Activated CD4-positive, alpha-beta T cell treated with anti-CD3 and anti-CD28 coated beads for 36 hours (primary cell): ENCODE measurements at places on chromosomes 7 and 10.

- no peak for DNase-seq
These were observed 107.5 kb upstream of the WAC start for GRCh38 chr10:28425422-28425821.

- no peak for DNase-seq
These were observed 33.2 kb downstream of the GNAT3 start for GRCh38 chr7:80478683-80479082.

DNA sequence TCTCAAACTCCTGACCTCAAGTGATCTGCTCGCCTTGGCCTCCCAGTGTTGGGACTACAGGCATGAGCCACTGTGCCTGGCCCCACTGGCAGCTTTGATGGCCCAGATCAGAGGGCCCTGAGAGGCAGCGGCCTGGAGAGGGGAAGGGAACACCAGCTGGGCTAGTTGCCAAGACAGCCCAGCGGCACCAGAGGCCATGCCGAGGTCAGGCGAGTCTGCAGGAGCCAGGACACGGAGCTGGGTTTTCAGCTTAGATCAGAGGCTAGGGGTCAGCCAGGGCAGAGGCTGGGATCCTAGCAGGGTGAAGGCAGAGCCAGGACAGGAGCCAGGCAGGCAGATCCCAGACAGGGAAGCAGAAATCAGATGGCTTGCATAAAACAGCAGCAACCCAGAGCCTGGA, 92.9 kb downstream of the MYL10 start:
- no peak for DNase-seq

GRCh38 chr7:145928937-145929336, 187.7 kb upstream of the CNTNAP2 start:
- DNase-seq, result no peak

GRCh38 chr7:80802527-80802926, 116.3 kb downstream of the SEMA3C start:
- no peak for DNase-seq

GRCh38 chr7:14570750-14571607, 331.6 kb downstream of the DGKB start:
- no peak for DNase-seq

GRCh38 chr10:102408728-102409603, 9.6 kb downstream of the PSD start:
- peak; percentile 91 for DNase-seq

GRCh38 chr10:61052469-61053205, 108.7 kb upstream of the RHOBTB1 start:
- DNase-seq, result no peak

DNA sequence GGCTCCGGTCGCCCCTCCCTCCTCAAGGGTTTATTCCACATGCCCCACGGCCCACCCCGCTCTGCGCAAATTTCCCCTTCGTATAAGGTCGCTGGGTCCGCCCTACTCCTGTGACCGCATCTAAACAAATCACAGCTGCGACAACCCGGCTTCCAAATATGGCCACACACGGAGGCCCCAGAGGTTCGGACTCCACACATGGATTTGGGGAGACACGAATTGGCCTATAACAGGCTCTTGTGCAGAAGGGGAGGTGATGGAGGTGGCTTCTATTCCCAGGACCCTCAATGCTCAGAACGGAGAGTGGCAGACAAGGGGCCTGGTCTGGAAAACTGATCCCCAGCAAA, 90.1 kb downstream of the FOXL3 start:
- DNase-seq, result no peak

- DNase-seq, result no peak
These were observed 48.6 kb upstream of the SLIT1 start for GRCh38 chr10:97234400-97234799.

- DNase-seq, result no peak
These were observed 123.8 kb downstream of the GPR85 start for GRCh38 chr7:112962815-112963214.

- DNase-seq, result no peak
These were observed 209.1 kb downstream of the PRPF18 start for GRCh38 chr10:13795653-13796555.

- no peak for DNase-seq
These were observed 94.7 kb downstream of the DIP2C start for GRCh38 chr10:594584-595270.

DNA sequence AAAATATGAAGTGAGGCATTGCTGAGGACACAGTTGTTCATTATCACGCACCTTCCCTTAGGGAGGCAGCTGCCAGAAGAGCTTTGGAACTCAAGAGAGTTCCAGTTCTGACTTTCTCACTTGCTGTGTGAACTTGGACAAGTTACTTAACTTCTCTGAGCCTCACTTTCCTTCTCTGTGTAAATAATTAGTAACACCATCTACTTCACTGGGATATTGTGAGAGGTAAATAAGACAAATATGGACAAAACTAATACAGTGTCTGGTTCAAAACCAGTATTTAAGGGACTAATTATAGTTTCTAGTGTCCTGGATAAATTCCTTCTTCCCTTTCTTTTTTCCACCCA, 6.3 kb upstream of the SLC13A4 start:
- DNase-seq, result no peak

GRCh38 chr7:8212638-8213037, 49.3 kb downstream of the ICA1 start:
- no peak for DNase-seq

- DNase-seq, result no peak
These were observed 269.0 kb upstream of the ETV1 start for GRCh38 chr7:14258441-14258840.

DNA sequence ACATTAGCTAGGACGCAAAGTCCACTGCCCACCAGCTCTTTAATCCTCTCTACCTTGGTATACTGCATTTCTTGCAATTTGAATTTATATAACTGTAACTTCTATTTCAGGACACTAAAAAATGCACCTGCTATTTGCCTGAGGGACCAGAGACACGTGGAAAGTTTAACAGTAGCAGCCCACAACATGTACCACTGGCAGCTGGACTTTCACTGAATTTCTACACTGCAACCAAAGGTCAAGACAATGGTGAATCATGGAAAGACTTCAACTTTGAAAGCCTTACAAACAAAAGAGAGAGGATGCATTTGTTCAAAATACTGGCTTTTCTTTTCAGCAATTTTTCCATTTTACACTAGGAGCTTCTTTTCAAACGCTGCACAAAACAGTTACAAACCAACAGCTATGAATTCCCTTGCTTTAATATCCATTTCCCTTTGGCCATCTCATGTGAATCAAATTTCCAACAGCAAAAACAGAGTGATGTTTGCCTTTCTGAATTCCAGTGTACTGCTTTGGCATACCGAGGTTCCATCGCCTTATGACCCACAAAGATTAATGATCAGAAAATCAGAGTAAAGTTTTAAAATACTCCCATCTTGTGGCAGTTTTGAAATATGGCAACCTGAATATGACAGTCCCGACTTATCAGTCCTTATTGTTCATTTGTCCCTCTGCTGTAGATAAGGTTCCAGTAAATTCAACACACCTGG, 29.9 kb upstream of the HNRNPH3 start:
- no peak for DNase-seq

GRCh38 chr7:30348083-30348560, 63.7 kb downstream of the ZNRF2 start:
- peak; percentile 59 for DNase-seq

GRCh38 chr7:16811551-16811950, 6.8 kb upstream of the AGR2 start:
- DNase-seq, result no peak

GRCh38 chr10:91551856-91552255, 81.0 kb downstream of the PPP1R3C start:
- DNase-seq, result peak; percentile 36

GRCh38 chr10:16909271-16909767, 92.1 kb upstream of the RSU1 start:
- no peak for DNase-seq

- no peak for DNase-seq
These were observed 71.8 kb downstream of the CDH23 start for GRCh38 chr10:71468363-71469094.

DNA sequence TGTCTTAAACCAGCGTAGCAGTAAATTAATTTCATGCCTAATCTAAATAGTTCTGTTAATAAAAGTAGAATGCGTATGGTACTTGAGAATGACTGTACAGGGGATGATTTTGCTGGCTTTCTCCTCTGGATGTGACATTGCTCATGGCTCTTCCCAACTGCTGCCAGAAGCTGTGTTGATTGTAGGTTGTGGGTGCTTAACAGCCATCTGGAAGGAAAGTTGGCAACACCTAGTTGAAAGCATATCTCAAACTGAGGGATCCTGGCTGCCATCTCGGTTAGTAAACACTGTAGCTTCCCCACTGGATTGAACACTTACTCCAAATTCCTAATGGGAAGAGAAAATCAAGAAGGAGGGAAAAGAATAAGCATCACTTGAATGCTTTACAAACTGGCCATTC, 130.9 kb downstream of the NXPH1 start:
- DNase-seq, result no peak

- DNase-seq, result no peak
These were observed 1079.0 kb downstream of the KCNMA1 start for GRCh38 chr10:76558586-76558985.
